ENCODE measurements at places on chromosomes 7 and 10. TPM values are rescaled to one million over a fixed set of nuclear protein-coding genes. Genes with fewer than 3 reads are reported as not detected.

Gene PAPOLB
- not detected for total RNA-seq

Gene ZNF282
- 26.4 TPM for total RNA-seq

Gene SH2B2
- total RNA-seq: 3.6 TPM

Gene UCMA
- not detected for total RNA-seq

Gene GPR85
- total RNA-seq: not detected

Gene SHTN1
- 26.1 TPM for total RNA-seq

Gene CNPY1
- total RNA-seq: not detected

Gene ANKRD2
- total RNA-seq: 4.4 TPM

Gene ADRA2A
- 0.06 TPM for total RNA-seq

Gene ZNF25
- total RNA-seq: 2.0 TPM
